ENCODE measurements at places on chromosomes 6 and 20.

DNA sequence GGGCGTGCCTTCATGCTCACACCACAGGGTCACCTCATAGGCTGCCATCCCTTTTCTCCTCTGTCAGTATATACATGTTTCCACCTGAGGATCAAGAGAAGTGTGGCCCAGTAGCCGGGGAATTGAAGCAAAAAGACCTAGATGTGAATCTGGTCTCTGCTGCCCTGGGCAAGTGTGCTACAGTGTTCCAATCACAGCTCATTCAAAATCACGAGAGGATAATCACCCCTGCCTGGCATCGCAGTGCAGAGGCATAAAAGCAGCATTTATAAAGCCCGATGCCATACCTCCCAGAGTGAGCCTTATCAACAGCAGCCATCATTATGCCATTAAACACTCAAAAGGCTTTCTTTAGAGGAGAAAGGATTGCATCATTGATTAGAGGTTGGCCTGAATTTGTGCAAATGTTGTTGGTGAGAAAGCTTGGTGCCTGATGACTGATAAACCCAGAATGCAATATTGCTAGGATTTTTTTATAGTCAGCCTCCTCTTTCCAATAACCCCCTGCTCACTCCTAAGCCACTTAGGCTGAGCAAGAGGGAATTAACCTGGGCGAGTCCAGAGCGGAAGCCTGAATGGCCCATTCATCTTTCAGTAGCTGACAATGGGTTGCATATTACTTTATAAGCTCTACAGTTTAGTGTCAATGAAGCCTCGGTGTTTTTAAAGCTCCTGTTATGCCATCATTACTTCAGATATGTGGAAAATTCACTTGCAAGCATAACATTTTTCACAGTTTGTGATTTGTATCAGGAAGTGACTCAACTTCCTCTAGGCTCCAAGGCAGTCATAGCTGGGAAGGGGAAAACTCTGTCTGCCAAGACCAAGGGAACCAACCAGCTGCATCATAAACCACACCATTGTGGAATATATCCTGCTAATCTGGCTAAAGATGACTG, 92.5 kb upstream of the NXT1 start:
- peak; percentile 11 for DNase-seq

- DNase-seq = no peak
These were observed 4.7 kb upstream of the SERPINB6 start for GRCh38 chr6:2976060-2976459.

DNA sequence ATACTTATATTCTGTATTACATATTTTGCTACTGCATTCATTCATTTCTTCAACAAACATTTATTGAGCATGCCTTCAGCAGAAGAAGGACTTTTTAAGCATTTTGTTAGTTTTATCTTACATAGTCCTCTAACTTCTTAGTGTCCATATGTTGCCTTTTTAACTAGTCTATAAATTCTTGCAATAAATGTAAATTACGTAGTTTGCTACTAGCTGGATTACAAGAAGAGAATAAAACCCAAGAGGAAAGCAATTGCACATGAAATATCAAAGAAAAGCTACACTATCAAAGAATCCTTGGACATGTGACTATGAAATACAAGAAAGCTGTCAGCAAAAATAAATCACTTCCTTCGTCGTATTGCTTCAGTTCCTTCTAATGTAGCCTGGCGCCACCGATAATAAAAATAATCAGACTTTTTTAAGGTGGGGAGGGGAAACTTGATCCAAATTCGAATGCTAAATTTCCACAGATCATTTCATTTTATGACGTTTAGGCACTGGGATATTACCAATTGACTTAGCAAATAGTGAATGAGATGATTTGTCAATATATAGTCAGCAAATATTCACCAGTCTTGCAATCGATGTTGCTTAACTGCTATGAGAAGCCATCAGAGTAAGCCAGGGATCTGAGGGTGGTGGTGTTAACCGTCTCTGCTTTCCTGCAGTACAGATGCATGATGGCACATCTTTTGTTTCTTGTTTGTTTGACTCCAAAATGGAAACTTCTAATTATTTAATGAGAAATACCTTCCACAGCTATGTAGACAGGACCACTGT, 258.7 kb upstream of the EXOC2 start:
- DNase-seq = no peak

- DNase-seq = no peak
These were observed 44.8 kb upstream of the BCLAF1 start for GRCh38 chr6:136334465-136334846.

DNA sequence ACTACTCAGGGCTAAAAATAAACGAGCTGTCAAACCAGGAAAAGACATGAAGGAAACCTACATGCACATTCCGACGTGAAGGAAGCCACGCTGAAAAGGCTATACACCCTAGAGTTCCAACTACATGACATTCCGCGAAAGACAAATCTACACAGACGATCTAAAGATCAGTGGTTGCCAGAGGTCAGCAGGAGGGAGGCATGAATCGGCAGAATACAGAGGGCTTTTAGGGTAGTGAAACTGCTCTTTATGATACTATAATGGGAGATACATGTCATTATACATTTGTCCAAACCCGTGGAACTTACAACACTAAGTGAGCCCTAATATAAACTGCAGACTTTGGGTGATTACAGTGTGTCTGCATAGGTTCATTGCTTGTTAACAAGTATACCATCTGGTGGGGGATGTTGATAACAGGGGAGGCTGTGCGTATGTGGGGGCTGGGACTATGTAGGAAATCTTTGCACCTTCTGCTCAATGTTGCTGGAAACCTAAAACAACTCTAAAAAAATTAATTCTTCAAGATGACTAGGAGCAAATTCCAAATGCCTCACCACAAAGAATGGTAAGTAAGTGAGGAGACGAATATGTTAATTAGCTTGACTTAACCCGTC, 132.2 kb upstream of the CDH4 start:
- no peak for DNase-seq

GRCh38 chr6:146103416-146104072, 74.7 kb downstream of the GRM1 start:
- no peak for DNase-seq

DNA sequence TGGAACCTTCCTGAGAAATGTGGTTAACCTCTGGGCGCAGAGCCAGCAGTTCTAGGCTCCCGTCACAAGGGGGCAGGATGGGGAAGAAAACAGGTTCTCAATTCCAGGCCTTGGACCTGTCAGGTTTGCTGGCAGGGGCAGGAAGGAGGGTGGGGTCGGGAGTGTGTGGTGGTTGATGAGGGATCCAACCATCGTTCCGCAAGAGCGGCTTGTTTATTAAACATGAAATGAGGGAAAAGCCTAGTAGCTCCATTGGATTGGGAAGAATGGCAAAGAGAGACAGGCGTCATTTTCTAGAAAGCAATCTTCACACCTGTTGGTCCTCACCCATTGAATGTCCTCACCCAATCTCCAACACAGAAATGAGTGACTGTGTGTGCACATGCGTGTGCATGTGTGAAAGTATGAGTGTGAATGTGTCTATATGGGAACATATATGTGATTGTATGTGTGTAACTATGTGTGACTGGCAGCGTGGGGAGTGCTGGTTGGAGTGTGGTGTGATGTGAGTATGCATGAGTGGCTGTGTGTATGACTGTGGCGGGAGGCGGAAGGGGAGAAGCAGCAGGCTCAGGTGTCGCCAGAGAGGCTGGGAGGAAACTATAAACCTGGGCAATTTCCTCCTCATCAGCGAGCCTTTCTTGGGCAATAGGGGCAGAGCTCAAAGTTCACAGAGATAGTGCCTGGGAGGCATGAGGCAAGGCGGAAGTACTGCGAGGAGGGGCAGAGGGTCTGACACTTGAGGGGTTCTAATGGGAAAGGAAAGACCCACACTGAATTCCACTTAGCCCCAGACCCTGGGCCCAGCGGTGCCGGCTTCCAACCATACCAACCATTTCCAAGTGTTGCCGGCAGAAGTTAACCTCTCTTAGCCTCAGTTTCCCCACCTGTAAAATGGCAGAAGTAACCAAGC, 29.6 kb downstream of the SRSF3 start:
- no peak for DNase-seq

- DNase-seq = no peak
These were observed 8.0 kb downstream of the FOXC1 start for GRCh38 chr6:1617466-1618310.

DNA sequence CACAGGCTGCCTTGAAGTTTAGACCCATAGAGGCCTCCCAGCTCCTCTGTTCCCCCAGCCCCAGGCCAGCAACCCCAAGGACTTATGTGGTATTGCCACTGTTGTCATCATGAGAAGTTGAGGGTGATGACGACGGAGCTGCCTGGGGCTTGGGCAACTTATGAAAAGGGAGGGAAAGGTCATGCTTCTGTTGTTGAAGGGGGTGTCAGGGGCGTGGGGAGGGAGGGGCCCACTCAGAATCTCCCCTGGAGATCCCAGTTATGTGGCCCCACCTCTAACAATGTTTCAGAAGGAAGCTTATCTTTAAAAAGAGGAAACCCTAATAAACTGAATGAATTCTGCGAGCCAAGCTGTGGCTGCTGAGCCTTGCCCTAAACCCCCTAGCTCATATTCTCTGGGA, 4.2 kb downstream of the ADTRP start:
- DNase-seq = no peak

DNA sequence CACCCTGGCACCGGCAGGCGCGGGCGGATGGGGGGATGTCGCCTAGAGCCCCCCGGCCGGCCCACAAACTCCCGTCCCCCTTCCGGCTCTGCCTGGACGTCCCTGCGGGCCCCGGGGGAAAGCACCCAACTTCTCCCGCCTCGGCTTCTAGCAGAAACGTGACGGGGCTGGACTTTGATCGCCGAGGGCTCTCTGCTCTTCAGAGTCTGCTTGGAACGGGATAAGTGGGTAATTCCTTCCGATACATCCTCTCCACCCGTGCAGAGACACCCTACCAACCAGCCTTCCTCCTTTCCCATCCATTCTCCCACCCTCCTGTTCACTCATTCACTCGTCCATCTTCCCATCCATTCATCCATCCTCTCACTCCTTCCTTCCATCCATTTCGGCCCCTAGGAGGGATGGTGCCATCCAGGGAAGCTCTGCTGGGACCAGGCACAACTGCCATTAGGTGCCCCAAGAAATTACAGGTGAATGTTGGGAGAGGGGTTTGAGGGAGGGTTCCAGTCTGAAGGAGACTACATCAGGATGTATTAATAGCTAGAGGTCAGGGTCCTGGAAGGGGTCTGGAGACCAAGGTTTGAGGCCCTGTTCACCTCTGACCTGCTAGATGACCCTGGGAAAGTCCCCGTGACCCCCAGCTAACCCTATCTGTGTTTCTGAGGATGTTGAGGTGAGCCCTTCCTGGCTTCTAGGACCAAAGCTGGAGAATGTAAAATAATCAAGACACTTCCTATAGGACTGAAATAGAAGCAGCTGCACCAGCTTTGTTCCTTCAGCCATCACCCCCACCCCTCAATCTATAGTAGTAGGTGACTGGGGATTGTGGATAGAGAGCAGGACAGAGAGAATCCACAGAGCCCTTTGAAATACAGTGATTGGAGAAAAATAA, 538 bp downstream of the TTLL9 start:
- DNase-seq = no peak

- DNase-seq = no peak
These were observed 77.3 kb downstream of the CDH26 start for GRCh38 chr20:60035486-60035885.

DNA sequence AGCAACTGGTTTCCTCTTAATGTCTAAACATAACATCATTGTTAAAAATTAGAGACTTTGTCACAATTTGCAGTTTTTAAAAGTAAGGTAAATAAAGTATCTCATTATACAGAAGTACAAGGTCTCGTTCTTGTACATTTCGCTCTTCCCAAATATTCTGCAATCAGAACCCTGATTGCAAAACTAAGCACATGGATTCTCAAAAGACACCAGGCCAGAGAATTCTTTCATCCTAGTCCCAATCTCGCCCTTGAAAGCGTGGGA, 355 bp upstream of the AKAP7 start:
- no peak for DNase-seq

DNA sequence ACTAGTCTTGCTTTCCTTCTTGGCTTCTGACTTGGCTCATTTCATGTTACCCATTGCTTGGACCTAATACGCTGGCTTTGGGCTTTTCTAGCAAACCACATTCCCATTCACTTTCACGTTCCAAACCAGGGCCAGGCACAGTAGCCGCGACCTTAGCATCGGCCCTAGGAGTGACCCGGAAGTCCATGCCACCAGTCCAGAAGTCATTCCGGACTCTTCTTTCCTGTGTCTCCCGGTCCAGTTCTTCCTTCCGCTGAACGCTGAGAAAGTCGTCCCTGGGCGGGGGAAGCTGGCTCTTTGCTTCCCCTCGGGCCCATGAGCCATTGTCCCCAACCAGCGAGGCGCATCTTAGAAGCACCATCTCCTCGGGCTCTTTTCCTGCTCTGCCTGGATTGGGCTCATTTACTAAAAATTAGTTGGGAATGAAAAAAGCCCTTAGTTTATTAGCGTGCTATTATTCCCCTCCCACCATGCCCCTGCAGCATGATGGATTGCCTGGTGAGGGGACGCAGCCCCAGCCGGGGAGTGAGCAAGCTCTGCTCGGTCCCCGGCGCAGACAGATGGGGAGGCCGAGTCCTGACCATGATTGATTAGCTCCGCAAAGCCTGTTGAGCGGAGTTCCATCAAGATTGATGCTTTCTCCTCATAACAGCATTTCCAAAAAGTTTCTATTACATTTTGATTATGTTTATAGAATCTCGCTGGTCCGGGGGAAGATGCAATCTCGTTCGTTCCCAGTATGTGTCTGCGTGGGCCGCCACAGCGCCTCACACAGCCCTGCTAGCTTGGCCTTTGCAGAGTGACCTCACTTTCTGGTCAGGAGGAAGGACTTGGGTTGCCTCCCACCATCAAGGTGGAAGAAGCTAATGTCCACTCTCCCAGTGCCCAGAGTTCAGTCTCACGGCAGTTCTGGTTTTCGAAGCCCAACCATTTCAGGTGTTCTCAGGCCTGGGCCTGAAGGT, 115.1 kb upstream of the TOP1 start:
- DNase-seq = no peak

GRCh38 chr20:64131406-64131805, 24.0 kb upstream of the NPBWR2 start:
- no peak for DNase-seq

- no peak for DNase-seq
These were observed 8.7 kb downstream of the GPLD1 start for GRCh38 chr6:24480705-24481104.

GRCh38 chr20:24118034-24118433, 129.5 kb upstream of the GGTLC1 start:
- no peak for DNase-seq

GRCh38 chr6:143136647-143137046, 76.0 kb downstream of the AIG1 start:
- DNase-seq = no peak

DNA sequence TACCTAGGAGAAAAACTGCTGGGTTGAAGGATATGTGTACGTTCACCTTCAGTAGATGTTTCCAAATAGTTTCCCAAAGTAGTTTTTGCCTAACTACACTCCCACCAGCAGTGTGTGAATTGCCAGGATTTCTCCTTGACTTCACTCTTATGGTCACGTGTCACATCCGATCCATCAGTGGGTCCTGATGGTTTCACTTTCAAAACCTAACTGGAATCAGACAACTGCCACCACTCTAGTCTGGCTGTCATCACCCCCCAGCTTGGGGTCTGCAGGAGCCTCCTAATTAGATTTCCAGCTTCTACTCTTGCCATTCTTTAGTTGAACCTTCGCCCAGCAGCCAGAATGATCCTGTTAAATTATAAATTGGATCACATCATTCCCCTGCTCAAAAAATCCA, 8.5 kb upstream of the SLC12A5 start:
- no peak for DNase-seq

GRCh38 chr20:35116258-35116657, 23.7 kb upstream of the TRPC4AP start:
- no peak for DNase-seq

Data from BJ (cell line).